ENCODE measurements at places on chromosomes 4 and X. TPM values are rescaled to one million over a fixed set of nuclear protein-coding genes. Genes with fewer than 3 reads are reported as not detected.

- H3K27ac ChIP-seq: no peak overlapping the region
- H3K36me3 ChIP-seq: no peaks in the 10 kb centered on the region
- H3K27me3 ChIP-seq: peaks cover 8% of the 10 kb centered on the region
- no peaks in the 10 kb centered on the region for H3K4me1 ChIP-seq
These were observed 73.8 kb downstream of the PHEX start for GRCh38 chrX:22105971-22106370.

Gene GSX2
- total RNA-seq: not detected

Gene MAGEA8
- not detected for total RNA-seq

Gene TMEM271
- total RNA-seq: not detected

GRCh38 chr4:146415829-146416228, 105.9 kb downstream of the SLC10A7 start:
- no peaks in the 10 kb centered on the region for H3K4me1 ChIP-seq
- no peak overlapping the region for H3K27ac ChIP-seq
- H3K36me3 ChIP-seq: no peaks in the 10 kb centered on the region
- DNase-seq: no peak

DNA sequence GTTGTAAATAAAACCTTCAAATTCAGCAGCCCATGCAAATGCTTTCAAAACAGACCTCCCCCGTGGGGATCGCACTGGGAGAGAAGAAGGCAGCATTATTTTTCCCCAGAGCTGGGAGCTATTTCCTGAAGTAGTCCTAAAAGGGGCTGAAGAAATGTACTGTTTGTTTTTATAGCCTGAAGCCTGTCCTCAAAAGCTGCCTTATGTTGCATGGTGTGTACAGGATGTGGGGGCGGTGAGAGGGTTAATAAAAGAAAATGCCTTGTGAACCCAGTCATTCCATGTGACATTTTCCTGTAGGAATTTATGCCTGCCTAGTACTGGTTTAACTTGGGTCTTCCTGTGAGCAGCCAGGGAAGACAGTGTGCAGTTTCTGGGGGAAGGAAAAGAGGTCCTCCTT, 144.1 kb downstream of the SOWAHB start:
- no peak for DNase-seq
- peaks cover 12% of the 10 kb centered on the region for H3K36me3 ChIP-seq
- no peaks in the 10 kb centered on the region for H3K27me3 ChIP-seq
- no peak overlapping the region for H3K4me3 ChIP-seq
- peak overlapping the region; percentile 34 for H3K27ac ChIP-seq

Gene AKAP4
- total RNA-seq: not detected

Gene MAGEA12
- not detected for total RNA-seq

DNA sequence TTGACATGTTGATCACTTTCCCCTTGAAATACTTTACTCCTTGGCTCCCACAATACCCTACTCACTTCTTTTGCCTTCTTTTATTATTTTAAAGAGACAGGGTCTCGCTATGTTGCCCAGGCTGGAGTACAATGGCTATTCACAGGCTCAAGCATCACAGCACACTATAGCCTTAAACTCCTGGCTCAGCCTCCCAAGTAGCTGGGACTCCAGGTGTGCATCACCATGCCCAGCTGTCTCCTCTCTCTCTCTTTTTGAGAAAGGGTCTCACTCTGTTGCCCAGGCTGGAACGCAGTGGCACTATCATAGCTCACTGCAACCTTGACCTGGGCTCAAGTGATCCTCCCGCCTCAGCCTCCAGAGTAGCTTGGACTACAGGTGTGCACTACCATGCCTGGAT, 51.6 kb downstream of the SUPT20HL2 start:
- H3K27ac ChIP-seq: no peak overlapping the region
- DNase-seq: no peak
- no peaks in the 10 kb centered on the region for H3K4me1 ChIP-seq
- H3K4me3 ChIP-seq: no peak overlapping the region
- H3K27me3 ChIP-seq: no peaks in the 10 kb centered on the region
- no peaks in the 10 kb centered on the region for H3K36me3 ChIP-seq

GRCh38 chr4:89463341-89463740, 155.7 kb upstream of the GPRIN3 start:
- no peak for DNase-seq
- H3K4me1 ChIP-seq: no peaks in the 10 kb centered on the region
- H3K27me3 ChIP-seq: no peaks in the 10 kb centered on the region
- no peak overlapping the region for H3K27ac ChIP-seq

DNA sequence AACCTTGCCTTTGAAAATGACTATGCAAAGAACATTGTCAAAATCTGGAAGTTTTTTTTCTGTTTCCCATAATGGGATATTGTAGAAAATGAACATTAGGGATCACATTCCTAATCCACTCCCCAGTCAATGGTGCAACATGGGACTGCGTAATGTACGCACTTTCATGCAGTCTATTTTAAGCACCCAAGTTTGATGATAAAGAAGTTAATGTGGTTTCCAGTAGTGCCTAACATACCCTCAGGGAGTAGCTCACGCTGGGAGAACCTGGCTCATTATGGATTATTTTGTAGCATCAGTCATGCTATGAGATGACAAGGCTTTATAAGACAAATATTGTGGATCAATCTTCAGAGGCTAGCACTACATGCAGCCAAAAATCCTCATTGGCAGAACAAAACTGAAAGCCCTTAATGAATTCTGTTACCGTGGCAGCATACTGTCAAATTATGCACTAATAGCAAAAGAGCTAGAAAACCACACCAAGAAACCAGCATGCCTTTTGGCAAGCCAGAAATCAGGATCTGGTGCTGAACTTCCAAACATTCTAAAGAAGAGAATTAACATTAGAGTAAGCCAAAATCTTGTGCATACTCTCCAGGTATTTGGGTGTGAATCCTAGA, 1392.8 kb upstream of the TENM3 start:
- no peak overlapping the region for H3K27ac ChIP-seq
- no peaks in the 10 kb centered on the region for H3K36me3 ChIP-seq
- no peaks in the 10 kb centered on the region for H3K4me1 ChIP-seq
- no peak overlapping the region for H3K4me3 ChIP-seq
- H3K27me3 ChIP-seq: no peaks in the 10 kb centered on the region

GRCh38 chr4:6869944-6870343, 39.7 kb upstream of the TBC1D14 start:
- H3K27ac ChIP-seq: peak overlapping the region; percentile 28
- H3K4me3 ChIP-seq: no peak overlapping the region
- no peaks in the 10 kb centered on the region for H3K27me3 ChIP-seq
- no peaks in the 10 kb centered on the region for H3K4me1 ChIP-seq
- peaks cover 2% of the 10 kb centered on the region for H3K36me3 ChIP-seq
- DNase-seq: no peak

- no peaks in the 10 kb centered on the region for H3K27me3 ChIP-seq
- H3K27ac ChIP-seq: no peak overlapping the region
- H3K4me1 ChIP-seq: no peaks in the 10 kb centered on the region
These were observed 52.6 kb downstream of the OSTC start for GRCh38 chr4:108702960-108703359.

DNA sequence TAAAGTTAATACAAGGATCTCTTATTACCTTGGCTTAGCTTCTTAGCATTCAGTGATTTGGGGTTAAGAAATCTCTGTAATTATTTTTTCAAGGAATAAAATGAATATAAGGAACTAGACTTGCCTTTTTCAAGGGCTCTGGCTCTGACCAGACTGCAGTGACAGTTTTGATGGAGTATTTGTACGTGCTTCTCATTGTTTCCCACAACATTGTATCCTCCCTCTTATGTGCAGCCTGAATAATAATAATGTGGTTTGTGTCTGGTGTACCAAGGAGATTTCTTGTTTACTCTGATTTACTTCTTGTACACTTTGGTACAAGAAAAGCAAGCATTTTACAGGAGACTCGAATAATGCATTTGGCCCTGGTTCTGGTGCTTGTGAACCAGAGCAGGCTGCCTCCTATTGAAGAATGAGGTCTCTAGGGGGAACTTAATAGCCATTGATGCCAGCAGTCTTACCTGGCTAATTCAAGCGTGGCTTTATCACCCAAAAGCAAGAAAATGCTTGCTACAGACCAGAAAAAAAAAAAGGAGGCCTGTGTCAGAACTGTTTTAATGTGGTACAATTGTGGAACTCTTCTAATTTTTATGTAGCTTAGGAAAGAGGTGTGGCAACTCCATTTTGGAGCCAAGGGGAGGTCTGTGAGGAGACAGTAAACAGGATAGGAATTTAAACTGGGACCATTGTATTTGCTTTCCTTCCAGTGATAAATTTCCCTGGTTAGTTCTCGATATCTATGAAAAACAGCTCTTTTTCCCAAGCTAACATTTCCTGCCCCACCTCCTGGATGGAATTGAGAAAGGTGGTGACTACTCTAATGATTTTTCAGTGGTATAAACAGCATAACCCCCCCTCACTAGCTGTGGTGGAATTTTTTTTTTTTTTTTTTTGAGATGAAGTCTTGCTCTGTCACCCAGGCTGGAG, 5.6 kb downstream of the OTC start:
- no peaks in the 10 kb centered on the region for H3K4me1 ChIP-seq
- DNase-seq: no peak
- no peaks in the 10 kb centered on the region for H3K27me3 ChIP-seq

GRCh38 chr4:57418133-57418532, 307.9 kb upstream of the IGFBP7 start:
- no peaks in the 10 kb centered on the region for H3K27me3 ChIP-seq
- H3K4me1 ChIP-seq: no peaks in the 10 kb centered on the region
- DNase-seq: no peak
- H3K36me3 ChIP-seq: no peaks in the 10 kb centered on the region
- no peak overlapping the region for H3K4me3 ChIP-seq
